ENCODE measurements at places on chromosomes 6 and 20.

- DNase-seq: no peak
These were observed 15.7 kb downstream of the HLA-A start for GRCh38 chr6:29958046-29958445.

GRCh38 chr20:62159839-62160238 lies 16.3 kb downstream of the SS18L1 start:
- no peak for DNase-seq

GRCh38 chr20:1877609-1878200 lies 17.5 kb upstream of the SIRPA start:
- no peak for DNase-seq

DNA sequence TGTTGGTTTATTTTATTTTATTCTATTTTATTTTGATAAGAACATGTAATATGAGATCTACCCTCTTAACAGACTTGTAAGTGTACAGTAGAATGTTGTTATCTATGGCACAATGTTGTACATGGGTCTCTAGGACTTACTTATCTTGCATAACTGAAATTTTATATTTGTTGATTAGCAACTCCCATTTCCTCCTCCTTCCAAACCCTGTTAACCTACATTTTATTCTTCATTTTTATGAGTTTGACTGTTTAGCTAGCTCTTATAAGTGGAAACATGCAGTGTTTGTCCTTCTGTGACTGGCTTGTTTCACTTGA lies 37.9 kb upstream of the BCAS1 start:
- DNase-seq: no peak

- no peak for DNase-seq
These were observed 45.3 kb downstream of the CLIC5 start for GRCh38 chr6:45970326-45970725.

DNA sequence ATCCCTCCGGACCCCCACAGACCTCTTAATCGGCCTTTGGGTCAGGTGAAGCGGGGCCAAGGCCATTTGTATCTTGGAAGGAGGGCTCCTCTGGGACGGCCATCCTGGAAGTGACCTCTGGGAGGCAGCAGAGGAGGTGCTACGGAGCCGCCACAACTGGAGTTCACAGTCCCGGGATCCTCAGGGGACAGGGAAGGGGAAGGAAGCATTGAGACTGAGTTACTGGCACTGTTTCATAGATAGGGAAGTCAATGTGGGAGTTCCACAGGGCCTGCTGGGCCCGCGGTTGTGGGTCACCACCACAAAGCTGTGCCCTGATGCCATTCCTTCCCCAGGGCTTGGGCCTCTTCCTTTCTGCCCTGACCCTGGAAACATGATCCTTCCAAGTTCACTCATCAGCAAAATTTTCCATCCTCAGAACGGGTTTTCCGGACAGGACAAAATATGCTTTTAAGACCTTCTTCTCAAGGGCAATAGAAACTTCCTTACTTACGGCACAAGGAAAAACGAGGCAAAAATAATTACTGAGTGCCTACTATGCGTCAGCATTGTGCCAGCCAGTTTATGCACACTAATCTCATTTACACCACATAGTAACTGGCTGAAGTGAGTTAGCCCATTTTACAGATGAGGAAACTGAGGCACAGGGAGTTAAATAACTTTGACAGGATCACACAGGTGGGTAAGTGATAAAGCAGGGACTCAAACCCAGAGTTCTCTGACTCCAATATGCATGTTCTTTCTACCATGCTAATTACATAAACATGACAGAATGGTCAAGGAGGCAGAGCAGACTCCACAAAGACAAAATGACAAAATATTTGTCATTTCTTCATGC lies 143.8 kb downstream of the UNC5CL start:
- peak; percentile 41 for DNase-seq

- DNase-seq: no peak
These were observed 12.5 kb upstream of the PANK2 start for GRCh38 chr20:3876676-3877075.

DNA sequence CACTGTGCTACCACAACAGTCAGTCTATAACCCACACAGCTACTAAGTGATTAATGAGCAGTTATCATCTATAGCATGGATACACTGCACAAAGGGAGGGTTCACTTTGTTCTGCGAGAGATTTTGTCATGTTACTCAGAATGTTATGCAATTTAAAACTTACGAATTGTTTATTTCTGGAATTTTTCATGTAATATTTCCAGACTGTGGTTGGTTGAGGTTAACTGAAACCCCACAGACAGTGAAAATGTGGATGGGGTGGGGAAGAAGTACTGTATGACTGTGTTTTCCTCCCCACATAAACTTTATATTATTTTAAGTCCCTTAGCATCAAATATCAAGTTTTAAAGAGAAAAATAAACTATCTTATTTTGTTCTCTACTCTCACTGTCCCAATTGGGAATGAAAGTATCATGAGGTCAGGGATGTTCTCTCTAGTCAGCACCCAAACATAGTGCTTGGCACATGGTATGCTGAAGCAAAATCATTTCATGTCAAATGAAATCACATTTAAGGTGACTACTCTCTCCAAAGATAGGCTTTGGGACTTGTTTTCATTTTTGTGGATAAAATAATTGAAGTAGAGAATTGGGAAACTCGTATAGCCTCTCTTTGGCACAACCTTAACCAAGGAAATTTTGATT lies 25.4 kb downstream of the DOP1A start:
- DNase-seq: no peak

GRCh38 chr6:36443471-36444428 lies 950 bp downstream of the KCTD20 start:
- no peak for DNase-seq

GRCh38 chr6:161242779-161243693 lies 30.8 kb downstream of the AGPAT4 start:
- DNase-seq: no peak

- DNase-seq: no peak
These were observed 29.9 kb downstream of the NFATC2 start for GRCh38 chr20:51512645-51513044.

- no peak for DNase-seq
These were observed 48.9 kb downstream of the PHF20 start for GRCh38 chr20:35820715-35821114.

DNA sequence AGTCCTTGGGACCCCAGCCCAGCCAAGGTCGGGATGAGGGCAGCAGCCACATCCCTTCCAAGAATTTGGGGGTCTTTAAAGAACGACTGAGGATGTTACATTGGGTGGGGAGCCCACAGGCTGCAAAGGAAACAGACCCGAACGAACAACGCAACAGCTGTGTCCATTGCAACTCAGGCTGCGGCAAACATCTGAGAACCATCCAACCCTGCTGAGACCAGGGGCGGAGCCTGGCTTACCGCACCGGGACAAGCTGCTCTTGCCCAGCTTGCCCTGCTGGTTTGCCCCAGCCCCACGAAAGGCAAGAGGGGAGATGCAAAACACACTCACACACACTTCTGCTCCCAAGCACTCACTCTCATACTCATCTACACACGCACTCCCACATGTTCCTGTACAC lies 21.5 kb upstream of the TAF4 start:
- DNase-seq: no peak

- DNase-seq: no peak
These were observed 22.1 kb downstream of the RPP40 start for GRCh38 chr6:4981761-4982160.

GRCh38 chr6:170282512-170283158 lies 8.2 kb downstream of the DLL1 start:
- DNase-seq: no peak

GRCh38 chr6:135883536-135883935 lies 32.0 kb downstream of the PDE7B start:
- no peak for DNase-seq

GRCh38 chr6:292506-293192 lies 362 bp downstream of the DUSP22 start:
- DNase-seq: no peak

- no peak for DNase-seq
These were observed 237.0 kb downstream of the NFATC2 start for GRCh38 chr20:51305316-51306052.

DNA sequence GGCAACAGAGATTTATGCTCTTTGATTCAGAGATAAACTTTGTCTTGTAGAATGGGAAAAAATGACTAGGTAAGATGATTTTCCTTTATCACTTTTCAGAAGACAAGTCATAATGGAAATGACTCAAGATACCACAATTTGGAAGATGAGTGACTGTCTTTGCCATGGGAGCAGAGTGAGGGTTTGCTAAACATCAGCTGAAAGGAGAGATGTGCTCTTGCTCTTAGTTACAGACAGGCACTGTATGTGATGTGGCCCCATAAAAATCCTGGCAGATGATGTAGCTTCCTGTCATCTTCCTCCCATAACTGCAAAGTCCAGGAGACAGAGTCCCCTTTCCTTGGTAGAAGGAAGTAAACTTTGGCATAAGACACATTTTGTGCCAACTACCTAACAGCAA lies 47.6 kb downstream of the BACH2 start:
- no peak for DNase-seq

- DNase-seq: no peak
These were observed at the start of gene ESR1 for GRCh38 chr6:151807513-151808370. Gene ESR1 (plus strand): TSS chr6:151807682. CDS start chr6:151807913, 231 bp downstream.

GRCh38 chr6:159170333-159170672 lies 1.1 kb downstream of the FNDC1 start:
- no peak for DNase-seq

- peak; percentile 77 for DNase-seq
These were observed 19.2 kb downstream of the MCUR1 start for GRCh38 chr6:13795041-13795750.

GRCh38 chr20:35134472-35134871 lies 12.7 kb downstream of the EDEM2 start:
- no peak for DNase-seq

- no peak for DNase-seq
These were observed 36.2 kb upstream of the RGS17 start for GRCh38 chr6:153167061-153167891.

GRCh38 chr6:139628270-139628669 lies 253.8 kb upstream of the CITED2 start:
- DNase-seq: peak; percentile 41

GRCh38 chr20:54123587-54124180 lies 50.1 kb downstream of the CYP24A1 start:
- DNase-seq: no peak

DNA sequence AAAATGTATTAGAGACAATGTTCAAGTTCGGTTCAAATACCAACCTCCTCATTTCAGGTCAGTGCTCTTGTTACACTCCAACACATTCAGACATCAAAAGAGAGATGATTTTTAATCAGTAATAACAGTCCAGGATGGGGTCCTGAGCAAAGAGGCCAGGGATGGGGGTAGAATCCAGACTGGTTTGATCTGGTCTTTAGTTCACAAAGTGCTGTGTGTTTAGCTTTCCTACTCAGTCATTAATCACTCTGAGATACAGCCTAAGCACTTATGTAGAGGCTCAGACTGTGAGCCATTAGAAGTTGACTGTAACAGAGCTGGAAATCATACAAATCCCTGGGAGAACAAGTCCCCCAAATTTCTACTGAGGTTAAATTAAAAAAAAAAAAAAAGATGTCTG lies 241.6 kb downstream of the PTPRK start:
- DNase-seq: no peak

DNA sequence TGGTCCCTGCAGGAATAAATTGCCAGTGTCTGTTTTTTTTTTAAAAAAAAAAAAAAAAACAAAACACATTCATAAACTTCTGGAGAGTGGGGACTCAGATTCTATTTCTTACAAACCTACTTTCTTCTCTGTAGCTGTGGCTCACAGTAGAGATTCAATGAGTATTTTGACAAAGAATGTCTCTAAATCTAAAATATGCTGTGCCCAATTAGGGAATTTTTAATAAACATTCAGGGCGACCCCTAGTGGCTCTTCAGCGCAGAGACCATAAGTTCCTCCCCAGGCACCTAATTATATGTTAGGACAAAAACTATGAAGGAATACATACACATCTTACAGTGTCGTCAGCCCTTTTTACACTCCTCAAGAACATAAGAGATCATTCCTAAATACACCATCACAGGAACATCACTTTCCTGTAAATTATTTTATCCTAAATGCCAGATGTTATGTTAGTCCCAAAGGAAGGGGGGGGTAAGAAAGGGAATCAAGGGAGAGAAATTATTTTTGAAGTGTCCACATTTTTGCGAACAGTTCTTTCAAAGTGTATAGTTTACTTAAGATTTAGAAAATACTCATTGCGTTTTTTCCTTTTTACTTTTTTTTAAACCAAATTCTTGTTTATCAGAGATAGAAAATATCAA lies 21.8 kb upstream of the NAA20 start:
- no peak for DNase-seq

- no peak for DNase-seq
These were observed 39.1 kb upstream of the ME1 start for GRCh38 chr6:83470001-83470400.

- DNase-seq: no peak
These were observed 94.2 kb downstream of the RREB1 start for GRCh38 chr6:7201732-7202541.

DNA sequence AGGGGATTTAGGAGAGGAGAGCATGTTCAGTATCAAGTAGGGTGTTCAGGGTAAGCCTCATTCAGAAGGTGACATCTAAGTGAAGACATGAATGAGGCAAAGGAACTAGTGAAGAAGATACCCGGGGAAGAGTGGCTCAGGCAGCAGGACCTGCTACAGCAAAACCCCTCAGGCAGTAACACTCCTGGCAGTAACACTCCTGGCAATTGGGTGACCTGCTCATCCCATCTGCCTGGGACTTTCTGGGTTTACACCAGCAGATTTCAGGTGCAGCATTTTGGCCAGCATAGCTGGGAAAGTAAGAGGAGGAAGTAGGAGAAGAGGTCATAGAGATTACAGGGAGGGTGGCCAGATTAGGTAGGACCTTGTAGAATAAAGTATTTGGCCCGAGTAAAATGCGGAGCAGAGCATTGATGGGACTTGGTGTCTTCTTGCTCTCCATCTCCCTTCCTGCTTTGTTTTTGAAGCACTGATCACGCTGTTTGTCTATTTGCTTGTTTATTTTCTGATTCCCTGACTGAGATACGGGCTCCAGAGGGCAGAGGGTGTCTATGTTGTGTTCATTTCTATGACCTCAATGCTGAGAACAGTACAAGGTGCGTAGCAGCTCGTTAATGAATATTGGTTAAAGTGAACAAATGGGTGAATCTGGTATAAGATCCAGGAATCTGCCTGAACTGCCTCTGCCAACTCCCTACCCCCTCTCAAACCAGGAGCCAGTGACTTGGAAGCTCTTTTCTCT lies 88.3 kb downstream of the IYD start:
- DNase-seq: no peak

- DNase-seq: no peak
These were observed 82.0 kb downstream of the JPH2 start for GRCh38 chr20:44104798-44105517.

Measured in renal cortex interstitium (tissue), 15 donors.